ENCODE measurements at places on chromosomes 2 and 18.

GRCh38 chr2:160459538-160460332 is 33.9 kb downstream of the RBMS1 start:
- no peak for DNase-seq

- no peak for DNase-seq
Observed at GRCh38 chr2:194621945-194622344, 1035.1 kb upstream of the SLC39A10 start.

- DNase-seq, result no peak
Observed at GRCh38 chr2:241888641-241889040, 19.1 kb downstream of the RTP5 start.

DNA sequence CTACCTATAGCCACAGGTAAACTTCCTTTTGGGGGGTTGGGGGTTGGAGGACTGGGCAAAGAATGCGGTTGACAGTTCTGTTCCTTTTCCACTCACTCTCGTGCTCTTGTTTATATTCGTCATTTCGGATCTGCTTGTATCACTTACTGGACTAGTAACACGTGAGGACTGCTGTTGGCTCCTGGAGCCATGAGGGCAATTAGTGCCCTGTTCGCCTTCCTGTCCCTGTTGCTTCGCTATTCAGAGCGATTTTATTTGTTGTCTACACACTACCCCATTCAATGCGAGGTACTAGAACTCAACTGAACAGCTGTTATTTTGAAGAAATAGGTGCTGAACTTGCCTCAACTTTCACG is 1.1 kb downstream of the KCNJ3 start:
- no peak for DNase-seq

DNA sequence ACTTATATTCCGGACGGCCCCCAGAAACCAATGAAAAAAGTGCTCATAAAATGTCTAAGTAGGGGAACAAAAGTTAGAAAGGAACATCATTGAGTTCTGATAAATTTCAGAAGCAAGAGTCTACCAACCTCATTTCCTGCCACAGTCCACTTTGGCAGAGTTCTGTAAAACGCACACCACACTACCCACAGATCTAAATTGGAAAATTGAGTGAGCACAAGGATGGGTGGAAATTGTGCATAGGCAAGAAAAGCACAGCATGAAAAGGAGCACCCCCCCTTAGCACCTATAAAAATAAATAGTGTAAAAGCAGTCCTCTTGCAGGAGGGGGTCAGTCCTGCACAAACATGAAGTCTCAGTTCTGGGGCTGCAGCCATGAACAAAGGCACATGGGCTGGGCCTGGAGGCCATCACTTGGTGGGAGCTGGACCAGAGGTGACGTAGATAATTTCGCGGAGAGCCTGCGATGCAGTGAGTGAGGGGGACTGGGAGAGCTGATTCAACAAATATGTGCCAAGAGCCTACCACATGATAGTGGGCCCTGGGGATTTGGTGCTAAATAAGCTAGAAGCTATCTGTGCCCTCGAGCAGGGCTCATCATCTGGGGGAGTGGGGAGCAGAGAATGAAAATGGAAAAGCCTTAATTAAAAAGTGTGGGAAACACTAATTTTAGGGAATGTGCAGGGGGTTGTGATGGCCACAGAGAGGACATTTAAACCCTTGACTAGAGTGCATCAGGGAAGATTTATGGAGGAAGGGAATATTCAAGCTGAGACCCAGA is 48.9 kb upstream of the SPP2 start:
- no peak for DNase-seq

- no peak for DNase-seq
Observed at GRCh38 chr2:236352761-236353593, 88.8 kb upstream of the ASB18 start.

- no peak for DNase-seq
Observed at GRCh38 chr2:174157053-174157452, 91.3 kb downstream of the OLA1 start.

DNA sequence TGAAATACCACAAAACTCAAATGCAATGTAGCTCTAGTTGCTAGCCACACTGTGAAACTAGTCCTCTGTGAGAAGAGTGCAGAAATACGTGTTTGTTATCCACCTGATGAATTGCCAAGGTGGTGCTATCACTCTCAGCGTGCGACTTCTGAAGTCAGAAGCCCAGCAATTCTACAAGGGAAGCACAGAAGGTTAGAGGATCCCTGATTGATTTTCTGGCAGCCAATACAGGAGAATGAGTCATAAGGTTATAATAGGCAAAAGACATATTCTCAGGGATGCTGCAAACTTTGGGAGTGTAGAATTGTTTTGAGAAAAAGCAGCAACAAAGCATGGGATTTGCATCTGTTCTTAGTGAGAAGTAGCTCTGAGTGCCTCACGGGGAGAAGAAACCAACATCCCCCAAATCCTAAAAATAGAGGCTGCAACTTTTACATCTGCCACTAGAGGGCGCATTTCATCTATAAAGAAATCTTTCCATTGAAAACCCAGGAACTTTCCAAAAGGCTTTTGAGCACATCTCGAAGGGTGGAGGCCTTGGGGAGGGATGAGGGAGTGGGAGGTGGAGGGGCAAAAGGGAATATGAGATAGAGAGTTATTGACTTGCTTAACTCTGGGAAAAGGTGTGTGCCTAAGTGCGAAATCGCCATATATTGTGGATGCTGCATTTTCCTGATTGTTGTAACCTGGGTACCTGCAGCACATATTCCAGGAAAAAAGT is 78.0 kb downstream of the TMEM182 start:
- DNase-seq, result no peak
